Heart right ventricle (tissue), 16 donors: ENCODE measurements at places on chromosomes 2 and 18. TPM values are rescaled to one million over a fixed set of nuclear protein-coding genes. Genes with fewer than 3 reads are reported as not detected.

The CERKL gene
- not detected for total RNA-seq

The FSIP2 gene
- 0.27 TPM for total RNA-seq

The SMARCAL1 gene
- 7.5 TPM for total RNA-seq

- no peak overlapping the region for H3K4me3 ChIP-seq
- H3K27me3 ChIP-seq: no peaks in the 10 kb centered on the region
- no peak for DNase-seq
- H3K36me3 ChIP-seq: no peaks in the 10 kb centered on the region
- no peak overlapping the region for H3K27ac ChIP-seq
- H3K4me1 ChIP-seq: no peaks in the 10 kb centered on the region
Observed at GRCh38 chr2:113685471-113685870, 58.4 kb downstream of the RABL2A start.

DNA sequence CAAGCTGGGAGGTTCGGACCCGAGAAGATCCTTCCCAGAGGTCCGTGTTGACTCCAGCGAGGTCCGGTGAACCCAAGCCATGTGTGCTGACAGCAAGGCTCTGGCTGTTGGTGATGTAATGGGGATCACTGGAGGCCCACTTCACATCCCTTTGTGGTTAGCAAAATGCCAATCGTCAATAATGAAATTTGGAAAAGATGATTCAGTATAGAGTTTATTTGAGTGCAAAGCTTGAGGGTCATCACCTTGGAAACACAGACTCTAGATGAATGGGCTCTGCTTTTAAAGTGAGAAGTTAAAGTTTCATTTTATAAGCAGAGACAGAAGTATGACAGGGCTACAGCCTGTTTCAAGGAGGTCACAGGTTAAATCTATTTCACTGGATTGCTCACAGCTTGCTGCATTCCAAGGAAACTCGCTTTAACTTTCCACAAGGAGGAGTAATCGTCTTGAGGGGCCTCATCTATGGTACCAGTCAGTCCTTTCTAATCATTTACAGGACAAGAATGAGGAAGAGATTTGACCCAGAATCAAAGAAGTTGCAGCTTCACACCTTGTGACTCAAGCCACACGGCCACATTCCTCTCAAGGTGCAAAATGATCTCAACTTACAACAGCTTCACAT lies 140.5 kb downstream of the TPO start:
- no peak for DNase-seq
- peaks cover 4% of the 10 kb centered on the region for H3K27me3 ChIP-seq
- H3K36me3 ChIP-seq: no peaks in the 10 kb centered on the region
- peaks cover 18% of the 10 kb centered on the region for H3K4me1 ChIP-seq

DNA sequence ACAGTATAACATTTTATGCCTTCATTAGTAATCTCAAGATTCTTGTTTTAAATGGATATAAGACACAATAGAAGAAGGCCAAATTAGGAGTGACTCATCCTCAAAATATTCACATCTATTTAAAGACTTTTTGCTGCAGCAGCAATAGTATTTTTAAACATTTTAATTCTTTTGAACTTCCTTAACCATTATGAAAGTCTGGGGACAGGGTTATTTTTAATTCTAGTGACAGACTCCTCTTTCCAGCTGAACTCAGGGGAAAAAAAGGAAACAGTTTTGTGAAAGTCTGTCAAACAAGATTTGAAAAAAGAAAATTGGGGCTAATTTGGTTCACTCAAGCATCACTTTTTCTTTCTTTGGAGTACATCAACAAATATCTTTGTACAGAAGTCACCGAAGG lies 541.8 kb downstream of the NUP35 start:
- no peak overlapping the region for H3K4me3 ChIP-seq
- no peaks in the 10 kb centered on the region for H3K4me1 ChIP-seq
- no peak for DNase-seq
- no peaks in the 10 kb centered on the region for H3K36me3 ChIP-seq
- H3K27ac ChIP-seq: no peak overlapping the region

DNA sequence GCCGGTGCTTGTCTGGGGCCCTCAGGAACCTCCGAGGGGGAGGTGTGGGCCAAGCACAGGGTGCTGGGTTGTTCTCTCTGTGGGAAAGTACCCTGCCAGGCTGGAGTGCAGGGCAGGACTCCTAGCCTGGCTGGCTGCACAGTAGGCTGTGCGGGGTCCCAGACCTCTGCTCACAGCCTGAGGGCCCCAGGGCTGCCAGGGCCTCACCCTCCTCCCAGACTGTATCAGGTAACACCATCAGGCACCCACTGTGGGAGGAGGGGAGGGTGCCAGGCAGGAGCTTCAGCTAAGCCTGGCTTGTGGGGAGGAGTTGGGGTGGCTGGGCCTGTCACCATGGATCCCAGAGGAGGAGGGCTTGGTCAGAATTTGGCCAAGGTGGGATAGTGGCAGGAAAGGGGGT lies 211.9 kb upstream of the SMAD2 start:
- no peak for DNase-seq
- H3K27ac ChIP-seq: no peak overlapping the region
- no peak overlapping the region for H3K4me3 ChIP-seq
- no peaks in the 10 kb centered on the region for H3K27me3 ChIP-seq

DNA sequence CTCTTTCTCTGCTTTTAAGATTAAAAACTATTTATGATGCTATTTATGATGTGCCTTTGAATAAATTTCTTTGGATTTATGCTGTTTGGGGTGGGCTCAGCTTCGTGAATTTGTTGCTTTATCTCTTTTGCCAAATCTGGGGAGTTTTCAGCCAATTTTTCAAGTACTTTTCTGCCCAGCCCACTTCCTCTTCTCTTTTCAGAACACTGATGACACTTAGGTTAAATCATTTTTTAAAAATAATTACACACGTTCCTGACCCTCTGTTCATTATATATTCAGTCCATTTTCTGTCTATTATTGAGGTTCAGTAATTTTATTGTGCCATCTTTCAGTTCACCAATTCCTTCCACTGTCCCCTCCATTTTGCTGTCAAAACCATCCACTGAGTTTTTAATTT lies 14.8 kb upstream of the BCL2L11 start:
- H3K4me1 ChIP-seq: peaks cover 1% of the 10 kb centered on the region
- no peaks in the 10 kb centered on the region for H3K36me3 ChIP-seq
- H3K27ac ChIP-seq: no peak overlapping the region
- no peak for DNase-seq

GRCh38 chr2:10267551-10268465 lies 34.9 kb upstream of the HPCAL1 start:
- DNase-seq: no peak
- H3K4me1 ChIP-seq: no peaks in the 10 kb centered on the region
- no peak overlapping the region for H3K4me3 ChIP-seq
- no peak overlapping the region for H3K27ac ChIP-seq
- H3K27me3 ChIP-seq: no peaks in the 10 kb centered on the region

- H3K27me3 ChIP-seq: no peaks in the 10 kb centered on the region
- no peaks in the 10 kb centered on the region for H3K4me1 ChIP-seq
- no peak overlapping the region for H3K4me3 ChIP-seq
- H3K27ac ChIP-seq: no peak overlapping the region
- no peak for DNase-seq
- H3K36me3 ChIP-seq: no peaks in the 10 kb centered on the region
Observed at GRCh38 chr2:114089636-114090319, 199.9 kb downstream of the ACTR3 start.

DNA sequence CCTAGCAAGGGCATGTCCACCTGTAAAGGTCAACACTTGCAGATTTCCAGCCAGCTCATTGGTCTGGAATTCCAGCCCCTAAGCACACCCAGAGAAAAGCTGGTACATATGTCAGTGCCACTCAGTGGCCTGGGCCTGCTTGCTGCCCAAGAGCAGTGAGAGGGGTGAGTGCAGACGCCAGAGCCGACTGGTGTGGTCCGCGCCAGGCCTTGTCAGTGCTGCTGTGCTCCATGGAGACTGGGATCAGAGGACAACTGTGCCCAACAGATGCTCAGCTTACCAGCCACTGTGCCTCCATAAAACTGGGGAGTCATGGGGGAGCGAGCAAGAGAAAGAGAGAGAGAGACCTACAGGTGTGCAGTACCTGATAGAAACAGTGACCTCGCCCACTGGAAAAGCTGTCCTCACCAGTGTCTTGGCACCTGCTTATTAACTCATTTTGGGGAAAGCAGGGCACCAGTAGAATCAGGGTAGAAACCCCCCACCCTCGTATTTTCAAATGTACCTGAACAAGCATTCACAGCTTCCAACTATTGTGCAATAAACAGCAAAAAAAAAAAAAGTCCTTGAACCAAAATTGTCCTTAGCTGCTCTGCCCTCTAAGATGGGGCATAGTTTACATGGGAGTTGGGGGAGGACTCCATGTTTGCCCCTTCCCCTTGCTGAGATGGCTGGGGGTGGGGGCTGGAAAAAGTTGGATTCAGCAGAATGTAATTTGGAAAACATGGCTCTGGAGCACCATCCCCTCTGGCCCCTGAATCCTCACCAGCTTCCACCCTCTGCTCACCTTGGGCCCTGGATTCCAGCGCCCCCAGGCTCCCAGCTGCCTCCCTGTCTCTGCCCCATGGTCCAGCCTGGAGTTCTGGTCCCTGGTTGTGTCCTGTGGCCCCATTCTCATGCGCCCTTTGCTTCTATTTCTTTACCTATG lies 1.4 kb upstream of the SP140L start:
- no peaks in the 10 kb centered on the region for H3K36me3 ChIP-seq
- DNase-seq: no peak
- H3K4me1 ChIP-seq: no peaks in the 10 kb centered on the region
- H3K4me3 ChIP-seq: no peak overlapping the region

DNA sequence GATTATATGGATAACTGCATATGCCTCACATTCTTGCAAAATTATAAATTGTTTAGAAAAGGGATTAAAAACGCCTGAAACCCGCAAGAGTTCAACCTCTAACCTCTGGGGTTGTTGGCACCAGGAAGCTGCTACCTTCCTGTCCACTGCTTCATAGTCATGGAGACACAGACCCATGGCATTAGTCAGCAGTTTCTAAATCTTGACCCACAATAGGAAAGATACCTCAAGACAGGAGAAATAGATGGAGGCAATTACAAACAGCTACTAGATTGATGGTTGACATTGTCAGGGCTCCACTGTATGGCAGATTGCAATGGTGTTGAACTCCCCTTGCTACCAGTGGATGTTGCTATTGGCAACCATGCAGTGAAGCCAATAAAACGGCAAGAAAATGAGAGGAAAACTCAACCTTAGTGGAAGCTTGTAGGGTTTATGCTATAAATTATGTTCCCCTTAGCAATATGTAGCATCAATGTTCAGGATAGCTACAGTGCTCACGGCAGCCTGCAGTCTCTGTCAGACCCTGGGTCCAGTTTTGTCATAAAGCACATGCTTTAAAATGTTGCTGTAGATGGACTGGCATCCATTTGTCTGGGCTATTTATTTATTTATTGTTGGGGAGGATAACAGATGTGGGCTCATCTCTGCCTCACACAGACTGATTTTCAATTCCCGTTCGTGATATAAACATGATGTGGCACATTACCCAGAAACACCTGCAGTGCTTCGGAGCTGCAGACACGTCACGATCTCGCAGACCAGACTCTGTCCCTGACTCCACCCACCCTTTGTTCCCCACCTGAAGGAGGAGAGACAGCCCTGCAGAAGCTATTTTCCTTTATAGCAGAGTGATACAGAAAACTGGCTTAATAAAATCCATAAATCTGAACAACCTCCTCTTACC lies 233.4 kb downstream of the AGPS start:
- no peak overlapping the region for H3K27ac ChIP-seq
- DNase-seq: no peak
- H3K36me3 ChIP-seq: no peaks in the 10 kb centered on the region
- no peaks in the 10 kb centered on the region for H3K27me3 ChIP-seq

GRCh38 chr2:237895544-237896506 lies 36.4 kb downstream of the RAMP1 start:
- peaks cover 52% of the 10 kb centered on the region for H3K4me1 ChIP-seq
- H3K4me3 ChIP-seq: no peak overlapping the region
- peak overlapping the region; percentile 89 for H3K27ac ChIP-seq
- H3K36me3 ChIP-seq: no peaks in the 10 kb centered on the region
- peak; percentile 71 for DNase-seq
- no peaks in the 10 kb centered on the region for H3K27me3 ChIP-seq

DNA sequence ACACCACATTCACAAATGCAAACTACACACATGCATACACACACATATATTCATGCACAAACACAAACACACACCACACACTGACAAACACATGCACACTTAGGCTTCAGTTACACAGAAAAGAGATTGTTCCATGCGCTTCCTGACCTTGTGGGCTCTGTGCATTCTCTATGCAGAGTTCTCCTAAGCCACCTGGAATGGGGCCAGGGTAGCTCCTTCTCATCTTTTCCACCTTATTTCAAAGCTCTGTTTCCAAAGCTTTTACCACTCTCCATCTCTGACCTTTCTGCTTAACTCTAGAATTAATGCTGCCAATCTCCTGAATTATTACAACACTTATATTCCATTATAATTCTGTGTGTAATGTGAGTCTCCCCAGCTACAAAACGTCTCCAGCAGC lies 522.3 kb upstream of the MYT1L start:
- H3K27me3 ChIP-seq: no peaks in the 10 kb centered on the region
- H3K4me3 ChIP-seq: no peak overlapping the region
- peaks cover 5% of the 10 kb centered on the region for H3K4me1 ChIP-seq
- DNase-seq: no peak
- no peaks in the 10 kb centered on the region for H3K36me3 ChIP-seq

- no peaks in the 10 kb centered on the region for H3K4me1 ChIP-seq
- no peak overlapping the region for H3K4me3 ChIP-seq
- DNase-seq: no peak
- H3K36me3 ChIP-seq: no peaks in the 10 kb centered on the region
- no peaks in the 10 kb centered on the region for H3K27me3 ChIP-seq
Observed at GRCh38 chr2:199902486-199903110, 8.5 kb upstream of the C2orf69 start.

- H3K4me1 ChIP-seq: no peaks in the 10 kb centered on the region
- H3K36me3 ChIP-seq: no peaks in the 10 kb centered on the region
- no peak for DNase-seq
- no peak overlapping the region for H3K27ac ChIP-seq
- no peak overlapping the region for H3K4me3 ChIP-seq
Observed at GRCh38 chr2:39705638-39706037, 39.9 kb downstream of the TMEM178A start.

- H3K27ac ChIP-seq: no peak overlapping the region
- H3K4me3 ChIP-seq: no peak overlapping the region
- no peaks in the 10 kb centered on the region for H3K4me1 ChIP-seq
Observed at GRCh38 chr2:233449081-233449901, 95.0 kb downstream of the DGKD start.
